ENCODE measurements at places on chromosomes 12 and 14. TPM values are rescaled to one million over a fixed set of nuclear protein-coding genes. Genes with fewer than 3 reads are reported as not detected.
A peak's percentile ranks its signal among the peaks of the same experiment; 100 is the strongest.

Gene ANKRD33
- not detected for total RNA-seq

- DNase-seq, result no peak
Observed at GRCh38 chr14:72682188-72682587, 211.7 kb downstream of the DPF3 start.

DNA sequence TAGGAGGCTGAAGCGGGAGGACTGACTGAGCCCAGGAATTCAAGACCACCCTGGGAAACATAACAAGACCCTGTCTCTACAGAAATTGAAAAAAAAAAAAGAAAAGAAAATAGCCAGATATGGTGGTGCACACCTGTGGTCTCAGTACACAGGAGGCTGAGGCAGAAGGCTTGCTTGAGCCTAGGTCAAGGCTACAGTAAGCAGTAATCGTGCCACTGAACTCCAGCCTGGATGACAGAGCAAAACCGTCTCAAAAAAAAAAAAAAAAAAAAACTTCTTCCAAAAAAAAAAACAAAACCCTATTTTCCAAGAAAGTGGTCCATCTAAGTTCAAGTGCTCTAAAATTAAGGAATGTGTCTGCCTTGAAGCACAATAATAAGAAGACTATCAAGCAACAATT lies 19.8 kb downstream of the SNX6 start:
- DNase-seq, result no peak

- DNase-seq, result no peak
Observed at GRCh38 chr12:42015051-42015461, 129.6 kb downstream of the GXYLT1 start.

Gene C1S
- total RNA-seq, result 21.9 TPM

Gene RDH5
- 3.0 TPM for total RNA-seq

DNA sequence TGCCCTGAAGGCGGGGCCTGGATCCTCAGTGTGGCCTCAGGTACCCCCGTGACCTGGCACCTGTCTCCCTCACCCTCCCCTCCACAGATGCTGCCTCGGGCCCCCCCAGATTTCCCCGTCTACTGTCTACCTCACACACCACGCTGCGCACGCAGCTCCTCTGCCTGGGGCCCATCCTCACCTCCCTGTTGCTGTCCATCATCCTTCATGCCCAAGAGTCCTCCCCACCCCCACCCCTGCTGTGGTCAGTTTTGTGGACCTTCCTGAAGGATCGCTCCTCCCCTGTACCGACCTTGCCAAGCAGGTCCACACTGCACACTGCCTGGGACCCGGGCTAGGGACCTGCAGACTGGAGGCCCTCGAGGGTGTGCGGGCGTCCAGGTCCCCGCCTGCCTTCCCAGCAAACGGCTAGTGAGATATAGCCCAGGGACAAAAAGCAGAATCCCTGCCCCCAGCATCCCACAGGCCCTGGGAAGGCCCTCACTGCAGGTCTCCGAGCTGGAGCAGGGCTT lies 197.4 kb upstream of the DIO3 start:
- DNase-seq, result no peak

- DNase-seq, result no peak
Observed at GRCh38 chr12:102474438-102475064, 5.8 kb downstream of the IGF1 start.

Gene ADGRD1
- total RNA-seq, result 239 TPM

DNA sequence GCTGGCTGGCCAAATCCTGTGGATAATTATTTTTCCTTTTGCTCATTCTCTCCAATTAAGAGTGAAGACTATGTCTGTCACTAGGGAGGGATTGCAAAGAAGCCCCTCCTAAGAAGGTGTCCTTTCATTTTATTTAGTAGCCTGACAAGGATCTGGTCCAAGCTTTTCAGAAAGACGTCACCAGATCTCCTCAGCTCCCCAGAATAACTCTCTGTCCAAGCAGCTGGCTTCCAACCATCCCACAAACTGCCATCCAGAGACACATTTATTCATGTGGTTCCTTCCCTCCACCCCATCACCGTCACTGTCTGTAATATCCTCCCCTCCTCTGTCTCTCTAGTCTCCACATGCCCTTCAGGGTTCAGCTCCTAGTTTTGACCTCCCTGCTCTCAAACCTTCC lies 69.9 kb downstream of the PPM1H start:
- no peak for DNase-seq

DNA sequence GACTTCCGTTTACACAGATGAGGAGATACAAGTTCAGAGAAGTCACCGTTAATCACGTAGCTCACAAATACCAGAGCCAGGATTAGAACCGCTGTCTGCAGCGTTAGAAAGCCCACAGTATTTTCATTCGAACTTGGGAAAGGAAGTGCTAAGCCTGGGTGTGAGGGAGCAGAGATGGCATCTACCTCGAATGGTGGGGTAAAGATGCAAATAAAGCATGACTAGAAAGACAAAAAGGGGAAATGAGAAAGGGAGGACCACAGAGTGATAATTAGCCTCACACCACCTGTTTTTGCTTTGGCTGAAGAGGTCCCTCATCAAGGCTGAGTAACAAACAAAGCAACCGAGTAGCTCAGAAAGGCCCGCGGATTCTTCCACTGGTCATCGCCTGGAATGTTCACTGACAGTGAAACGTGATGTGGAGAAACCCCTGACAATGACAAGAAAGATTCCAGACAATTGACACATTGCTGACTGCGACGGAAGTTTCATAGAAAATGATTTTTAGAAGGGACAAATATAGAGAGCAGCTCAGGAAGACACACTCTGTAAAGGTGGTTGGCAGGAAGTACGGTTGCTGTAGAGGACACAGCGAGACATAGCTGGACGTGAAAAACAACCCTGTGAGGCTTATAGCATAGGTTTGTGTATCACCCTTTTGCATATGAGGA lies 31.5 kb upstream of the BHLHE41 start:
- DNase-seq, result no peak

DNA sequence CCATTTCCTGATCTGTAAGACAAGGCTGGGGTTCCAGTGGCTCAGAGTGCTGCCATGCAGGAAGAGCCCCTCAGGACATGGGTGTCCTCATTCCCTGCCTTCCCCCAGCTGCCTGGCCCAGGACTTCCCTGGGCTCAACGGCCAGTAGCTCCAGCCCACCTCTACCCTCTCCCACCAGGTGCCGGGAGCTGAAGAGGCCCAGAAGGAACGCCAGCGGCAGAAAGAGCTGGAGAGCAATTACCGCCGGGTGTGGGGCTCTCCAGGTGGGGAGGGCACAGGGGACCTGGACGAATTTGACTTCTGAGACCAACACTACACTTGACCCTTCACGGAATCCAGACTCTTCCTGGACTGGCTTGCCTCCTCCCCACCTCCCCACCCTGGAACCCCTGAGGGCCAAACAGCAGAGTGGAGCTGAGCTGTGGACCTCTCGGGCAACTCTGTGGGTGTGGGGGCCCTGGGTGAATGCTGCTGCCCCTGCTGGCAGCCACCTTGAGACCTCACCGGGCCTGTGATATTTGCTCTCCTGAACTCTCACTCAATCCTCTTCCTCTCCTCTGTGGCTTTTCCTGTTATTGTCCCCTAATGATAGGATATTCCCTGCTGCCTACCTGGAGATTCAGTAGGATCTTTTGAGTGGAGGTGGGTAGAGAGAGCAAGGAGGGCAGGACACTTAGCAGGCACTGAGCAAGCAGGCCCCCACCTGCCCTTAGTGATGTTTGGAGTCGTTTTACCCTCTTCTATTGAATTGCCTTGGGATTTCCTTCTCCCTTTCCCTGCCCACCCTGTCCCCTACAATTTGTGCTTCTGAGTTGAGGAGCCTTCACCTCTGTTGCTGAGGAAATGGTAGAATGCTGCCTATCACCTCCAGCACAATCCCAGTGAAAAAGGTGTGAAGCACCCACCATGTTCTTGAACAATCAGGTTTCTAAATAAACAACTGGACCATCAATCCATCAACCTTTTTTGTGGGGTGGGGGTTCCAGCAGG lies 17.6 kb downstream of the AGAP2 start:
- DNase-seq, result no peak

Gene ZDHHC22
- not detected for total RNA-seq

GRCh38 chr14:67371247-67372148 lies 11.4 kb downstream of the EIF2S1 start:
- DNase-seq, result no peak

GRCh38 chr12:20528208-20528607 lies 159.9 kb downstream of the PDE3A start:
- peak; percentile 73 for DNase-seq

Gene G2E3
- 40.0 TPM for total RNA-seq

Gene NOVA1
- 4.2 TPM for total RNA-seq

GRCh38 chr14:103074729-103075367 lies 9.2 kb upstream of the LBHD2 start:
- peak; percentile 26 for DNase-seq

DNA sequence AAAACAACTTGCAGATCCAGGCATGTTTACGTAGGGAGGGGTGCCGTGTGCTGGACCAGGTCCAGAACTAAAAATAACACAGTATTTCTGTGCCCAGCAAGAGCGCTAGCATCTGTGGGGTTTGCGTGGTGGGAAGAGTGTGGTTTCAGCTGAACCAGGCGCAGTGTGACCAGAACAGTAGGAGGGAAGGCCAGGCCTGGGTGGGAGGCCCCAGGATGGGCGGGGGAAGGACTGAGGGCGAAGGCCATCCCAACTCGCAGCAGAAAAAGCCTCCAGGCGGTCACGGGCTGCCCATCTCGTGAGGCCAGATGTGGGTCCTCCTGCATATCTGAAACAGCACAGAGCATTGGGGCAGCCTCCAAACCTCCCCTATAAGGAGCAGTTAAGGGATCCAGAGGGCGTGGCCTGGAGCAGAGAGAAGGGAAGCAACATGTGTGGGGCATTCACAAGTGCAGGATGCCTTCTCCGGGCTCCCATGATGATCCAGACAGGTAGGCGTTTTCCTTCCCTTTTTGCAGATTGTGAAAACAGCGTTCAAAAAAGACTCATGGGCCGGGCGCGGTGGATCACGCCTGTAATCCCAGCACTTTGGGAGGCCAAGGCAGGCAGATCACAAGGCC lies 17.8 kb upstream of the CD9 start:
- no peak for DNase-seq

DNA sequence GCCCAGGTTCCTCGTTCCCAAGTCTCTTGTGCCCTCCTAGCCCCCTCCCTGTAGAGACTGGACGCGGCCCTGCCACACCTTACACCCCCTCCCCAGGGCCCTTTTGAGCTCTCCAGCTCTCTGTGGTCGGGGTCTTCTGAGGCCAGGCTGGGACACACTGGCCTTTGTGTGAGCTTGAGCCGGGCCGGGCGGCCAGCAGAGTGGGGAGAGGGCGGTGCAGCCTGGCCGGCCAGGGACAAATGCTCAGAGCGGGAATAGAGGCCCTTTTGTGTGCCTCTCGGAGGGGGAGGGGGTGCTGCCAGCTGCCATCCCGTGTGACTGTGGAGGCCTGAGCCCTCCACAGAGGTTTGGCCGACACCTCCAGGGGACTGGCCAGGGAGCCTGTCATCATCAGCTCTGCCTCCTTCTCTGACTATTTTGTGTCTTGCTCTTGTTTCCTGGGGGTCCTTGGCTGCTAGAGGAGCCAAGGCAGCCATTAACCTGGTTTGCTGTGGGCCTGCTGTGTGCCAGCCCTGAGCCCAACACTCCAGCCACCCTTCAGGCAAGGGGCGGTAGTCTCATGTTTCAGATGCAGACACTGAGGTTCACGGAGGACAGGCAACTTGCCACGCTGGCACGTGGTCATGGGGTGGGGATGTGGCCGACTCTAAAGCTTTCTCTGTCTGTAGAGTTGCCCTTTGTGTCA lies 13.6 kb downstream of the FAM222A start:
- DNase-seq, result no peak

DNA sequence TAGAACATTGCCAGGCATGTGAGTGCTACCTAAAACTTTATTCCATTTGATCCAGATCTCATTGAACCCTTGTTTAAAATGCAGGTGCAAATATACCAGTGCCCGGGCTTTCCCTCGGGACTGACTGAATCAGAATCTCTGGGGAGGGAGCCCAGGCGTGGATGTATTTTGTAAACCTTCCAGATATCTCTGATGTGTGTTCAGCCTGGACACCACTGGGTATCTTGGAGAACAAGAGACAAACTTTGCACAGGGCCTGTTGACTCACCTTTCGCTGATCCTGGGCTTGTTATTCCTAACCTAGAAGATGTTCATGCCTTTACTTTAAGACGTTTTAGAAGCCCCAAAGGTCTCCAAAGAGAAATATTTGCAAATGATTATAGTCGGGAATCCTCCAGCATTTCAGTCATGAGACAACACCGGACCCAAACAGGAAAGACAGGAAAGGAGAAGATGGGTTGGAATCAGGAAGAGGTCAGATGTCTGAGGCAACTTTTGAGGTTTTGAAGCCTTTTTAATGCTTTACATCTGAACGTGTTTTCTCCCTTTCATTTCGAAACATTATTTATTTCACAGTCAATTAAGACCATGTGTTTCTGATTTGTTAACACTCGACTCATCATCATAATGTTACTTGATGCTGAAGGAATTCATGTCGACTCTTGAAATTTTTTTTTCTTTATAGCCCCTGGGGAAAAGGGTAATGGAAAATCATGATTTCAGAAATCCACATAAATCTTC lies 118.6 kb downstream of the PLXNC1 start:
- no peak for DNase-seq

- no peak for DNase-seq
Observed at GRCh38 chr12:24455811-24456210, 493.1 kb downstream of the BCAT1 start.

DNA sequence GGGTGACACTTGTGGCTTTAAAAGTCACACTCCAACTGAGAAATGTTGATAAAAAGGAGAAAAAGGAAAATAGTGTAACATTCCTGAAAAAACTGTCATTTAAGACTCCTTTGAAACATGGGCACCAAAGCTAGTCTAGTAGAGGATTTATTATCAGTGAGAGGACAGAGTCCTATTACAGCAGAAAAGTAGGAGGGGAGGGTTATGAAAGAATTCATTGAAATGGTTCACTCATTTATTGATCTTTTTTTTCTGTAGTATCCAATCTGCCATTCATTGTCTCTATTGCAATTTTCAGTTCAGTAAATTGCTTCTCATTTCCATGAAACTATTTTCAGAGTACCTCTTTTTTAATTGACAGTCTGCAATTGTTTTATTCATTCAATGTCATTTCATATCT lies 25.4 kb downstream of the PPM1A start:
- no peak for DNase-seq

- DNase-seq, result no peak
Observed at GRCh38 chr12:69843608-69844007, 18.6 kb downstream of the MYRFL start.

DNA sequence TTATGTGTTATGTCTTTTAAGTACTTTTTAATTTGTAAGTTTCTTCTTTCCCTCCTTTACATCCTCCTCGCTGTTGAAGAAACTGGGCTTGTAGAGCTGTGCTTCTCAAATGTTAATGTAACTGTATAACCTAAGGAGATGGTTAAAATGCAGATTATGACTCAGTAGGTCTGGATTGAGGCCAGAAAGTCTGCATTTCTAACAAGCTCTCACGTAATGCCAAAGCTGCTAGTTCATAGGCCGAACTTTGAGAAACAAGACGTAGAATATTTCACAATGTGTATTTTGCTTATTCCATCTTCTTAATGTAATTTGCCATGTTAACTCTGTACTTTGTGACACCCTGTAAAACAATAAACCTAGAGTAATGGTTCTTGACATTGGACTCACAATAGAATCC lies 193.3 kb upstream of the SYT1 start:
- peak; percentile 66 for DNase-seq

Gene TCL1B
- not detected for total RNA-seq

Gene SLC10A1
- 0.17 TPM for total RNA-seq

All from NCI-H460 (cell line).